ENCODE measurements at places on chromosomes 1 and 21.

GRCh38 chr21:16534408-16535101 lies 804.8 kb downstream of the USP25 start:
- DNase-seq = no peak

DNA sequence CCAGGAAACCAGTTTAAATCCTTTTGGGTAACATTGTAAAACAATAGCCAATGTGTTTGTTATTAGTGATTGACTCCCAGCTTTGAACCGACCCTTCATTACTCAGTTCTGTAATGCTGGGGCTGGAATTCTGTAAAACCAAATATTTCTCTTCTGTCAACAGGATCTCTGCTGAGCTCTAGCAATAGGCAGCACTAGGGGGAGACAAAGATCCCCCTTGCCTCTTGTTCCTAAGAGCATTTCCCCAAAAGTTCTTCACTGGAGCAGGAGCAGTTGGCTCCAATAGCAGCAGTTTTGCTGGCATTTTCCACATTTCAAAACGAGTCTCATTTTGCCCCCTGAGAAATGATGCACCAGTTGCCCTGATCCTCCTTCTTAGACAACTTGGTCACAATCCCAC lies 1671.1 kb downstream of the MRPL39 start:
- no peak for DNase-seq

DNA sequence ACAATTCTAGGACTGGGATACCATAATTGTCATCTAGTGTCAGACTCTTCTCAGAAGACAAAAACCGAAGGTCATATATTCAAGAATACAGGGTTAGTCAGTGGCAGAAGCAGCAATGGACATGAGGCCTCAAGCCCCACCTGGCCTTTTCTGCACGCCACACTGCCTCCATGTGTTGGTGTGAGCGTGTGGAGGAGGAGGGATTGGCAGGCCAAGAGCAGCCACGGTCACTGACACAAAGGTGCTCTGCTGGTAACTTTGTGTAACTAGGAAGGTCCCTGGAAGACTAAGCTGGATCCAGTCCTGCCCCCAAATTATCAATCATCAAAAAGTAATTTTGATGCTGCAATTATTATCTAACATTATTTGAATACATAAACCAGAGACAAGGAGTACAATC lies 34.9 kb downstream of the HSF2BP start:
- no peak for DNase-seq

- DNase-seq = no peak
Observed at GRCh38 chr1:20355828-20356735, 65.4 kb downstream of the VWA5B1 start.

All from stimulated activated CD4-positive, alpha-beta T cell treated with anti-CD3 and anti-CD28 coated beads, Interleukin-15, amount 100 ng/mL, for 48 hours (primary cell).